ENCODE measurements at places on chromosomes 5 and 9. TPM values are rescaled to one million over a fixed set of nuclear protein-coding genes. Genes with fewer than 3 reads are reported as not detected.

The TSSK1B gene
- total RNA-seq, result 0.25 TPM

DNA sequence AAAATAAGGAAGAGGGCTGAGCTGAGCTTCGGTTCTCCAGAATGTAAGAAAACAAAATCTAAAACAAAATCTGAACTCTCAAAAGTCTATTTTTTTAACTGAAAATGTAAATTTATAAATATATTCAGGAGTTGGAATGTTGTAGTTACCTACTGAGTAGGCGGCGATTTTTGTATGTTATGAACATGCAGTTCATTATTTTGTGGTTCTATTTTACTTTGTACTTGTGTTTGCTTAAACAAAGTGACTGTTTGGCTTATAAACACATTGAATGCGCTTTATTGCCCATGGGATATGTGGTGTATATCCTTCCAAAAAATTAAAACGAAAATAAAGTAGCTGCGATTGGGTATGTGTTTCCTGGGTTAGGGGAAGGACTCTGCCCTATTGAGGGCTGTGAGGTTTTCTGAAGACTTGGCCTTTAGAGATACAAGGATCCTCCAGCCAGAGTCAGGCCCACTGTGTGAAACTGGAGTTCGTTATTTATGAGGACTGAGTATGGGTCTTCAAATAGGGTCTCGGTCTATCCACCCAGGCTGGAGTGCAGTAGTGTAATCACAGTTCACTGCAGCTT, 3.8 kb downstream of the EGR1 start:
- no peak for DNase-seq

- no peak for DNase-seq
Measured at GRCh38 chr9:97987487-97987886, 4.3 kb downstream of the ANP32B start.

The AGXT2 gene
- not detected for total RNA-seq

- no peak for DNase-seq
Measured at GRCh38 chr5:71751422-71751821, 32.3 kb downstream of the CARTPT start.
